K562 (cell line): ENCODE measurements at places on chromosomes 7 and 10. TPM values are rescaled to one million over a fixed set of nuclear protein-coding genes. Genes with fewer than 3 reads are reported as not detected.

Gene POU6F2
- total RNA-seq: 1.5 and 2.5 TPM in 2 replicates

DNA sequence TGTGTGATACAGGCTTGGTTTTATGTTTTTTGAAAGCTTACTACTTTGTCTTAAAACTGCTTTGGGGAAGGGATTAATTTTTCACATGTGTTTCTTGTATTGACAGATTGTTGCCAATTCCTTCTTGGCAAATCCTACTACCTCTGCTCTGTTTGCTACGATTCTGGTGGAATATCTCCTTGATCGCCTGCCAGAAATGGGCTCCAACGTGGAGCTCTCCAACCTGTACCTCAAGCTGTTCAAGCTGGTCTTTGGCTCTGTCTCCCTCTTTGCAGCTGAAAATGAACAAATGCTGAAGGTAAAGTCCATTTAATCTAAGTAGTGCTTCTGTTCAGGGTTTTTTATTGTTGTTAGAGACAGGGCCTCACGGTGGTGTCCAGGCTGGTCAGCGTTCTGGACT is 33.6 kb downstream of the TRRAP start:
- no peak overlapping the region for H3K27ac ChIP-seq
- H3K4me1 ChIP-seq: no peaks in the 10 kb centered on the region
- H3K4me3 ChIP-seq: no peak overlapping the region

GRCh38 chr7:30116771-30117170 is 18.0 kb upstream of the MTURN start:
- no peaks in the 10 kb centered on the region for H3K4me1 ChIP-seq
- no peak for DNase-seq
- no peaks in the 10 kb centered on the region for H3K27me3 ChIP-seq
- H3K27ac ChIP-seq: no peak overlapping the region

GRCh38 chr7:44325811-44326241 is 432 bp upstream of the CAMK2B start:
- no peaks in the 10 kb centered on the region for H3K36me3 ChIP-seq
- peaks cover 13% of the 10 kb centered on the region for H3K27me3 ChIP-seq
- no peak for DNase-seq
- H3K4me1 ChIP-seq: peaks cover 7% of the 10 kb centered on the region
- no peak overlapping the region for H3K27ac ChIP-seq
- H3K4me3 ChIP-seq: no peak overlapping the region

- H3K4me3 ChIP-seq: no peak overlapping the region
- DNase-seq: no peak
- H3K4me1 ChIP-seq: no peaks in the 10 kb centered on the region
- H3K27ac ChIP-seq: no peak overlapping the region
These were observed 219.7 kb upstream of the ZMIZ1 start for GRCh38 chr10:78849115-78849514.

DNA sequence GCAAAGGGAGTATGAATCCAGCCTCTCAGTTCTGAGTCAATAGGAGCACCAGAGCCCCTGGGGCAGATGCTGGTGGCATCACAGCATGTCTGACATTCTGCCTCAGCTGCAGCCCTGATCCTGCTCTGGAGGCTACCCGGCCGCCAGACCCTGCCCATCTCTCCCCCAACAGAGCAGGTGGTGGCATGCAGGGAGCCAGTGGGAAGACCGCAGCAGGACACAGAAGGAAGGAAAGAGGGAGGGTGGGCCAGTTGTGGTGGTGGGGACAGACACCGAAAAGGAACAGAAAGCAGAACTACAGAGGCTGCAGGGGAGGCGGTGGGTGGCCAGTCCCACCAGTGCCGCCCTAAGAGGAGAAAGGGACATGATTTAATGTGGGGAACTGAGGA is 35.3 kb downstream of the BLNK start:
- H3K27ac ChIP-seq: no peak overlapping the region
- no peaks in the 10 kb centered on the region for H3K27me3 ChIP-seq
- DNase-seq: no peak
- no peaks in the 10 kb centered on the region for H3K36me3 ChIP-seq
- no peaks in the 10 kb centered on the region for H3K4me1 ChIP-seq
